ENCODE measurements at places on chromosomes 7 and 10.

DNA sequence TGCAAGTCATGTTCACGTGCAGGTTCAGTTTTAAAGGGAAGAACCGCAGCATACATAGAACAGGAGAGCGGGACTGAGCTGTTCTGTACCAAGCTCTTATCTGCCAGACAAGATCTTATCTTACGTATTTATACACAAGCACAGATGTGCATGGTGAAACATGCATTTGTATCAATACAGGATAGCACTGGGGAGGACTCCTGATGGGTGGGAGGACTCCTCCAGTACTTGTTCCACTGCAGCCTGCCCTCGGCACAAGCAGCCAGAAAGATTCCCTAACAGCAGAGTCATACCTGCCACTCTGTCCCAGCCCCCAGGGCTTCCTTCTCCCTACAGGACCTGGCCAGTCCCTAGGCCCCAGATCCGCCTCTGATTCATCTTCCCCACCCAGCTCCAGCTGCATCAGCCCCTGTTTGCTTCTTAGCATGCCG, 13.2 kb upstream of the PRKCQ start:
- no peak for DNase-seq

DNA sequence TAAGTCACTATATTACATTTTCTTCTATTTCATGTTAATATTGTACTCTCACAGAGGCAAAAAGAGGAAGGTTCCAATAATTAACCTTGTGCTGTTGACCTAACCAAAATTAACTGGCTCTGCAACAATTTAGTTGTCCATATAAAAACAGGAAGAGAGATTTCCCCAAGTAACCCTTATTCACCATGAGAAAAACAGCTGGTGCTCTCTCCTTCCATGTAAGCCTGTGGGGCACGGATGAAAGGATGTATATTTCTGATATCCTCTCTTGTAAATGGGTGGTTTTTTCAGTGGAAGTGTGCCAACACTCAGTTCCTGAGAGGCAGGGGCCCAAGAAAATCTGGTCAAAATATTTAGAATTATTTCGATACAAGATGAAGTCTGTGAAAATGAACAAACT, 358.1 kb downstream of the CRPPA start:
- DNase-seq = no peak

DNA sequence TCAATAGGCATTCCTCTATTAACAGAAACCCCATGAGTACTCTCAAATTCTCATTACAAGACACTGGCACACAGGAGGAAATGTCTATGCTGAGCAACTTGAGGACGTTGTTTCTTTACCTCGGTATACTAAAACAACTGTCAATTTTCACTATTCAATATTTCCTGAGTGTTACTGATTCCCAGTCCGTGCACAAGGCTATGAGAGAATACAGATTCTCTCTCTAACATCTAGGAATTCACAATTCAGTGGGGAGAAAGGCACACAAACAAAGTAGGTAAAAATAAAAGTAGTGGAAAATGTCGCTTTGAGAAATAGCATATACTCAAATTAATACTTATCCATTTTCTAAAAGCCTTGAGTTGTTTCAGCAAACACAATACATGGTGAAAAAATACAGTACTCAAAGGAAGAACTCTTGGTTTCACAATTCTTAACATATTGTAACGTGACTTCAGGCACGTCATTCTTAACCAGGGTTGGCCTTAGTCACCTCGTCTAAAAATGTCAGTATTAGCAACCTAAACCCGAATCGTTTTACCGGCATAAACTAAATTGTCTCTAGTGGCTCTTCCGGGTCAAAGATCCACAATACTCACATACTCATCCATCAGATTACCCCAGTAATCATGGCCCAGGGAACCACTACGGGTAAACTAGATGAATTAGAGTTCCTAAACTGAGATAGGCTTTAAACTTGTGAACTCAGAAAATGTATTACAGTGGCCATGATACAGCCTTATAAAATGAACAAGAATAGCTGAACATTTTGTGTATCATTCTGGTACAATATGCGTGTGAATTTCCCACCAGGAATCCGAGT, 1.5 kb downstream of the IPMK start:
- peak; percentile 53 for DNase-seq

DNA sequence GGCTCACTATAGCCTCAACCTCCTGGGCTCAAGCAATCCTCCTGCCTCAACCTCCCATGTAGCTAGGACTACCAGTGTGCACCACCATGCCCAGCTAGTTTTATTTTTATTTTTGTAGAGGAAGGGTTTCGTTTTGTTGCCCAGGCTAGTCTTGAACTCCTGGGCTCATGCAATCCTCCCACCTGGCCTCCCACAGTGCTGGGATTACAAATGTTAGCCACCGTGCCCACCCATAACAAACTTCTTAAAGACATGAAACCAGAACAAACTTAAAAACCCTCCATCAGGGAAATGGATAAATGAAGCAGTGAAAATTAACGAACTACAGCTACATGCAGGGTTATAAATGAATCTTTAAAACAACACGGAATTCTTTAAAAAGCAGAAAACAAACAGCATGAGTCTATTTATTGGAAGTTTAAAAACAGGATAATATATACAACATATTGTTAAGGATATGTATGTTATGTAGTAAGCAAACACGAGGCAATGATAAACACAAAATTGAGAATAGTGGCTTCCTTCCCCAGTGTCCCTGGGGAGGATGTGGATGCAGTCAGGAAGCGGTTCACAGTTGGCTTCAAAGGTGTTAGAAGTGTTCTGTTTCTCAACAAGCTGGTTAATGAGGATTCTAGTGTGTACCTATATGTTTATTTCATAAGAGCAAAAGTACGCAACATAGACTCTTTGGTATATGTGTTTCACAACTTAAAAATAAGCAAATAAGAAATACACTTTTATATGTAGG, 128.2 kb upstream of the IMMP2L start:
- DNase-seq = no peak

DNA sequence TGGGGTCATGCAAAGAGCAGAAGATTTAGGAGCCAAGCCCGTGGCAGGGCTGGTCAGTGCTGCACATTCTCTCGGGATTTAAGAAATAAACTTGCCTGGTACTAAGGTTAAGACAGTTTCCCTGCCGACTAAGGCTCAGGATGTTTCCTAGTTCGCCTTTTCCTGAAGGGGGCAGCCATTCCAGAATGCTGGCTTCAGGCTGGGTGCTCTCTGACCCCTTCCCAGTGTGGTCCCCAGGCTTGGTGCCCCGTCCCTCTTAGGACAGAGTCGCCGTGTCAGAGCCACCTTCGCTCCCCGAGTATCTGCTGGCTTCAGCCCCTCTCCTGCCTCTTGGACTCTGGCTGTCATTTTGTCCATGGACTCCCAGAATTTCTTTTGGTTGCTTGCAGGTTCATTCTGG, 117.2 kb downstream of the ELFN1 start:
- DNase-seq = no peak

GRCh38 chr10:1169981-1170866, 114.0 kb downstream of the WDR37 start:
- no peak for DNase-seq

DNA sequence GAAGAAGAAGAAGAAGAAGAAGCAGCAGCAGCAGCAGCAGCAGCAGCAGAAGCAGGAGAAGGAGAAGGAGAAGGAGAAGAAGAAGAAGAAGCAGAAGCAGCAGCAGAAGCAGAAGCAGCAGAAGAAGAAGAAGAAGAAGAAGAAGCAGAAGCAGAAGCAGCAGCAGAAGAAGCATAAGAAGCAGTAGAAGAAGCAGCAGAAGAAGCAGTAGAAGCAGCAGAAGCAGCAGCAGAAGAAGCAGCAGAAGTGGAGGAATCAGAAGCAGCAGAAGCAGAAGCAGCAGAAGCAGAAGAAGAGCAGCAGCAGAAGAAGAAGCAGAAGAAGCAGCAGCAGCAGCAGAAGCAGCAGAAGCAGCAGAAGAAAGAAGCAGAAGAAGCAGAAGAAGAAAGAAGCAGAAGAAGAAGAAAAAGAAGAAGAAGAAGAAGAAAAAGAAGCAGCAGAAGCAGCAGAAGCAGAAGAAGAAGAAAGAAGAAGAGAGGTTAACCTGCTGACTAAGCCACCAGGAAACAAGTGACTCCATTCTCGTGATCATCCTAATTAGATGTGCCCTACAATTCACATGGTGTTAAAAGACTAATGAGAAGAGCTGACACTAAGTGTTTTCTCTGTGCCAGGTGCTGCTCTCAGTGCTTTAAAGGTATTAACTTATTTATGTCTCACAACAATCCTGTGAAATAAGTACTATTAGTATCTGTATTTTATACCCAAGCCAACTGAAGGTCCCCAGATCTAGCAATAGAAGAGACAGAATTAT, 11.6 kb downstream of the CDNF start:
- no peak for DNase-seq

GRCh38 chr7:147047696-147048095, 931.1 kb downstream of the CNTNAP2 start:
- DNase-seq = no peak

DNA sequence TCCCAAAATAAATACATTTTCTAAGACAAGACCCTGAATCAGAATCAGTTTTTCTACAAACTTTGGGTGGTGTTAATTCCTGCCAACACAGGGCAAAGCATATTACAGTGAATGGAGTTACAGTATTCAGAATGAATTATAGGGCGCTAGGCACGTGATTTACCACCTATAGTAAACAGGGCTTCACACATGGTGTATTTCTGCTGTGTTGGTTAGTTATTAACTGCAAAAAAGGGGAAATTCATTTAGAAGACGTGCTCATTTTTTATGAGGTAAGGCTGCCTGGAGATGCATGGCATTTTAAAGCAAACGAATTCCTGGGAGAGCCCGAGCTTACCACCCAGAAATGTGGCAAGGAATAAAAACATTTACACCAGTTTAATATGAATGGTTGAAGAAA, 393.8 kb downstream of the LRMDA start:
- DNase-seq = no peak

- DNase-seq = no peak
Measured at GRCh38 chr10:114239117-114239993, at the start of gene VWA2. TSS of gene VWA2 (plus strand) at chr10:114239254. CDS start at chr10:114248714, 9,460 bp downstream.

All from HepG2 (cell line).